ENCODE measurements at places on chromosomes 11 and 22. TPM values are rescaled to one million over a fixed set of nuclear protein-coding genes. Genes with fewer than 3 reads are reported as not detected.

DNA sequence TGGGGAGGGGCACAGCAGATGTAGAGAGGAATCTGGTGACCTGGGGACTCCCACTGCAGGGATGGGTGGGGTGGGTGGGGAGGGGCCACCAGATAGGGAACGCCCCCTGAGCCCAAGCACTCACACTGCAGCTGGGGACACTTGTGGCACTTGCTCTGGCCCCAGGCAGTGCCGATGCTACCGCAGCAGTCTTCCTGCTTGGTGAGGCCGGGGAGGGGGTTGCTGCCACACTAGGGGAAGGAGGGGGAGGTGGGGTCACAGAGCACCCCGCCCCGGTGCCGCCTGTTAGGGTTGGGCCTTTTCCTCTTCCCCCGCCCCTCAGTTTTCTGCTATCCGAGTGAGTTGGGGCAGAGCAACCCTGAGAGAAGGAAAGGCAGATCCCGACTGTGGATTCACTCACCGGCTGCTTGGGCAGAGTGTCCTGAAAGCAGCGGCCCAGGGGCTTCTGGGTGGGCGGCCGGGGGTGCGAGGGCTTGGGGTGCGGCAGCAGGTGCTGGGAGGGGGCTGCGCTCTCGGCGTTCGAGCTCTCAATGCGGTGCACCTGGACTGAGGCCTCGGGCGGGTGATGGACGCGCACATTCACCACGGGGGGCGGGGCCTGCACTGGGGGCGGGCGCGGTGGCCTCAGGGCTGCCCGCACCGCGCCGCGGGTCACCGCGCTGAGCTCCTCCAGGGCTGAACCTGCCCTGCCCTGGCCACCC is 4.7 kb downstream of the LTBP3 start:
- H3K4me3 ChIP-seq = peak overlapping the region; percentile 33
- H3K27me3 ChIP-seq = no peaks in the 10 kb centered on the region

DNA sequence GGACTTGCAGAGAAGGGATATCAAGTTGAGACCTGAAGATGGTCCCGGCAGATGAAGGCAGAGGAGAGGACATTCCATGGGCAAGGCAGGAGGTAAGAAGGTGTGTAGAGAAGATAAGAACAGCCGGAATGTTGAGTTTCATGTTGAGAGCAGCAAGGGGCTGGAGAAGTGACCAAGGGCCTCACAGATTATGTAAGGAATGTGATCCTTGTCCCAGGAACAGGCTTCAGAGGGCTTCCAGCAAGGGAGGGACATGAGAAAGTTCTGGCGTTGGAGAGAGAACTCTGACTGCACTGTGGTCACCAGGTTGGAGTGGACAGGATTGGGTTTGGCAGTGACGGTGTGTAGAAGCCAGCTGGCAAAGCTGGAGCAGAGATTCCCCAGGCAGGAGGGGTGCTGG is 27.6 kb upstream of the PPFIA1 start:
- no peak overlapping the region for H3K4me3 ChIP-seq
- no peak for DNase-seq
- no peaks in the 10 kb centered on the region for H3K27me3 ChIP-seq
- no peaks in the 10 kb centered on the region for H3K4me1 ChIP-seq
- H3K36me3 ChIP-seq = no peaks in the 10 kb centered on the region
- no peak overlapping the region for H3K27ac ChIP-seq

Gene CRYAB
- total RNA-seq = not detected

Gene OR52D1
- not detected for total RNA-seq

DNA sequence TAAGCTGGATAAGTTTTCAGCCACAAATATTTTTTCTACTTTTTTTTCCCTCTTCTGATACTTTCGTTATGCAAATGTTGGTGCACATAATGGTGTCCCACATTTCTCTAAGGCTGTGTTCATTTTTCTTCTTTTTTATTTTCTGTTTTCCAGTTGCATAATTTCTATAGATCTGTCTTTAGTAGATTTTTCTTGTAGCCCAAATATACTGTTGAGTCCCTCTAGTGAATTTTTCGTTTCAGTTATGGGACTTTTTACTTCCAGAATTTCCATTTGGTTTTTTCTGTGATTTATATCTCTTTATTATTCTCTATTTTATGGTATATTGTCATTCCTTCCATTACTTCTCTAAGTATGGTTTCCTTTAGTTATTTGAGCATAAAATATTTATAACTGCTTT is 72.0 kb downstream of the SWAP70 start:
- DNase-seq = no peak
- H3K36me3 ChIP-seq = peaks cover 3% of the 10 kb centered on the region
- H3K27me3 ChIP-seq = no peaks in the 10 kb centered on the region
- H3K4me3 ChIP-seq = no peak overlapping the region

Gene CCDC89
- total RNA-seq = not detected

DNA sequence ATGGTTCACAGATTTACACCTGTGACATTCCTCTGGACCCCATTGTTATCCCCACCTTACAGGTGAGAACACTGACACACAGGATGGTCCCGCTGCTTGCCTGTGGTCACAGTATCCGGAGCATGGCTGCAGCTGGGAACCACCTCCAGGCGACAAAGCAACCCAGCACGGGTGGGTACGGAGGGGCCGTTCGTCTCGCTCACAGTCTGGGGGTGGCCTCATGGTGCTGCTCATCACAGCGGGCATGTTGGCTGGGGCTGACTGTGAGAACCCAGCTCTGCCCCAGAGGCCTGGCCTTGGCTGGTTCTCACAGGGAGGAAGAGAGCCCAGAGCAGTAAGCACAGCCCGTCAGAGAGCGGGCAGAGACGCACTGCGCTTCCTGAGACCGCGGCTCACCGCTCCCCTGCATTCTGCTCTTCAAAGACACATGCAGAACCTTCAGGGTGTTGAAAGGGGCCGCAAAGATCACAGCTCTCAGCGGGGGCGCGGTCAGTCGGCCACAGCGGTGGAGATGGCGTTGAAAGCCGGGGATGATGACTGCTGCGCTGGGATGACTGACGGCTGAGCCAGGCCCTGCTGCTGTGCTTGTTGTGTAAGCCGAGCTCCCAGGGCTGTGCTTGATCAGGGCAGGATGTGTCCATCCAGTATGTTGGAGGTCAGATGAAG is 423.0 kb downstream of the BRD1 start:
- no peak for DNase-seq
- H3K27ac ChIP-seq = no peak overlapping the region
- H3K4me1 ChIP-seq = no peaks in the 10 kb centered on the region

Gene CELF1
- total RNA-seq = 143 TPM

DNA sequence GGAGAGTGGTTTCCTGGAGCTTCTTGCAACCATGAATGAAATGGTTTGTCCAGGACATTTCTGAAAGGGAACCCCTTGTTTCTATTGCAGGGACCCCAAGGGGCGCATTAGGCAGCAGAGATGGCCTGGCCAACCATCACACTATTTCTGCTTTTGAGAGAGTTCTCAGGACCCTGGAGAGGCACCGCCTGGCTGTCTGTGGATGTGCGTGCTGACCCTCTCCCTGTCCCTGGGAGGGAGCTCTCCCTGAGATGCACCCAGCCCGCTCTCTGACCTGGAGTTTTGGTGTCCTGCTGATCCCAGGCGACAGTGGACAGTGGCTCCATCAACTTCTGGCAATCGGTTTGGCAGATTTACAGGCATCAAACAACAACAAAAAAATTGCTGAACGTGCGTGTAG is 80.3 kb upstream of the SLC22A12 start:
- no peak overlapping the region for H3K27ac ChIP-seq
- no peak overlapping the region for H3K4me3 ChIP-seq

GRCh38 chr11:78349624-78350023 is 68.0 kb downstream of the GAB2 start:
- H3K27ac ChIP-seq = no peak overlapping the region
- no peaks in the 10 kb centered on the region for H3K27me3 ChIP-seq
- no peak for DNase-seq
- H3K4me3 ChIP-seq = no peak overlapping the region

- H3K4me3 ChIP-seq = no peak overlapping the region
- DNase-seq = no peak
- no peaks in the 10 kb centered on the region for H3K4me1 ChIP-seq
Observed at GRCh38 chr22:27545085-27545484, 256.5 kb downstream of the MN1 start.

DNA sequence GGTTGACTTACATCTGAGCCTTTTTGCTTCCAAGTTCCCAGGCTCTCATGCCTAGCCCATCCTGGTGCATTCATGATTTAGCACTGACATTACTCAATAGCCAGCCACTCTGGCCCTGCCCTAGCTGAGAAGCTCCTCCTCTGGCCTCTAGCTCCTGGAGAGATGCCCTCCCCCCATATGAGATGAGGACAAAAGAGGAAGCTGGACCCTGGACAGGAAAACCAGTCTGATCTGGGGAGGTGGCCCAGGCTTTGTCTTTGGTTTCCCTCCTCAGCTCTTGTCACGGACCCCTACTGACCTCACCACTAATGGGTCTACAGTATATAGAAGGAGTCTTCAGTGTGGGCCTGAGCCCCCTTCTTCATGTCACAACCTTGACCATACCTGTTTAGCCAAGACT is 3.0 kb downstream of the RHOG start:
- peak overlapping the region; percentile 51 for H3K4me3 ChIP-seq
- H3K36me3 ChIP-seq = peaks cover 11% of the 10 kb centered on the region
- peak overlapping the region; percentile 95 for H3K27ac ChIP-seq

Gene TSGA10IP
- total RNA-seq = not detected

DNA sequence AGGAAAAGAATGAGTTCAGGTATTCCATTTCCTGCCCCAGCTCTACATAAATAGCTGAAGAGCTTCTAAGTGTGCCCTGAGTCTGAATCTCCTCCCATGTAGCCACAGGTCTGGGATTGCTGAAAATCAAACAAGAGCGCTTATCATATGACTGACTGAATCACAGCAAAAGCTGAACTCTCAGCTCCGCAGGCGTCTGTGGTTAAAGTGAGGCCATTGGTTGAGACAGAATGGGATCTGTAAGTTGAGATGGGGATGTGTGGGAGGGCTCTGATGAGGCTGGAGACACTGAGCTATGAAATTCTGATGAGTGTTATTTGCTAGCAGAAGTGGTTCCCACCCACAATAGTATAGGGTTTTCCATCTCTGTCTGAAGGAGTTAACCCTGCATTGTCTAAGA is 637.0 kb downstream of the OPCML start:
- no peak overlapping the region for H3K4me3 ChIP-seq
- no peak for DNase-seq
- no peaks in the 10 kb centered on the region for H3K4me1 ChIP-seq
- H3K27me3 ChIP-seq = no peaks in the 10 kb centered on the region
- H3K27ac ChIP-seq = no peak overlapping the region
- no peaks in the 10 kb centered on the region for H3K36me3 ChIP-seq

Gene GNAZ
- total RNA-seq = 0.23 TPM

Gene NECTIN1
- total RNA-seq = 0.71 TPM

Gene ILK
- total RNA-seq = 169 TPM

DNA sequence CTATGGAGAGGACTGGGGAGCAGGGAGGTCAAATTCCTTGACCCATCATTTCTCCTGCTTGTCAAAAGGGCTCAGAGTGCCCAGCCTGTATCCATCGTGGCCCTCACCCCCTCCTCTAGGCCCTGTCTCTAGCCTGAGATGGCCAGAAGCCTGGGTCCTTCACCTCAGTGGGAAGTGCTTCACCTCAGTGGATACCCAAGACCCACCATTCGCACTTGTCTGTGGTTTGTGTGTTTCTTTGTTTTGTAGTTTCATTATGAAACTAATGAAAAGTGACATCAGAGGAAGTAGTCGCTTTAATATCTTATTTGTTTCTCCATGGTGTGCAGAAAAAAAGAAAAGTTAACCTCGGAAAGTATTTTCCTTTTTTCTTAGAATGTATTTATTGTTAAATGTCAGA is 194.0 kb upstream of the CADM1 start:
- no peaks in the 10 kb centered on the region for H3K27me3 ChIP-seq
- H3K4me1 ChIP-seq = no peaks in the 10 kb centered on the region
- no peak overlapping the region for H3K27ac ChIP-seq
- no peak for DNase-seq
- H3K4me3 ChIP-seq = no peak overlapping the region

GRCh38 chr11:129933891-129934290 is 38.5 kb upstream of the NFRKB start:
- no peak overlapping the region for H3K27ac ChIP-seq
- DNase-seq = no peak
- no peaks in the 10 kb centered on the region for H3K27me3 ChIP-seq
- H3K4me1 ChIP-seq = no peaks in the 10 kb centered on the region
- no peak overlapping the region for H3K4me3 ChIP-seq

GRCh38 chr11:69321877-69322361 is 28.0 kb downstream of the MYEOV start:
- no peaks in the 10 kb centered on the region for H3K27me3 ChIP-seq
- no peaks in the 10 kb centered on the region for H3K36me3 ChIP-seq
- H3K27ac ChIP-seq = no peak overlapping the region
- DNase-seq = no peak

Gene KMT2A
- 140 TPM for total RNA-seq

Gene FOLR1
- total RNA-seq = not detected

DNA sequence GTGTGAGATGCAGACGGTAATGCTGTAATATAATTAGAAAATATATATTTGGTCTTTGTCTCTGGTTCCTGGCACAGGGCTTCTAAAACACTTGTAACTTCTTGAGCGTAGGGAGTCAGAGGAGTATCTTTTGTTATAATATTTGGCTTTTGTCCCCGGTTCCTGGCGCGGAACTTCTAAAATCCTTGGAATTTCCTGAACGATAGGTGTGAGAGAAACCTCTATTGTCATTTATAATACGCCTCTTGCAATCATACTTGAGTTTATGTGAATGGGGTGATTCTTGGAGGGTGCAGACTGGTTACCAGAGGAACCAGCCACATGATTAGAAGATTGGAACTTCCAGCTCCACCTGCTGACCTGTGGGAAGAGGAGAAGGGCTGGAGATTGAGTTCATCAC is 54.1 kb upstream of the ZBED5 start:
- H3K27me3 ChIP-seq = no peaks in the 10 kb centered on the region
- H3K27ac ChIP-seq = no peak overlapping the region
- no peak overlapping the region for H3K4me3 ChIP-seq

- no peak overlapping the region for H3K27ac ChIP-seq
- DNase-seq = no peak
- no peaks in the 10 kb centered on the region for H3K36me3 ChIP-seq
- no peaks in the 10 kb centered on the region for H3K27me3 ChIP-seq
- no peak overlapping the region for H3K4me3 ChIP-seq
Observed at GRCh38 chr11:83543706-83544439, 257.7 kb upstream of the CCDC90B start.

Gene OR52E5
- not detected for total RNA-seq

Gene C11orf65
- 1.5 TPM for total RNA-seq

Gene GAS2L1
- 7.5 TPM for total RNA-seq
